ENCODE measurements at places on chromosomes 4 and X.

- no peak for DNase-seq
These were observed 346.6 kb downstream of the FBXO8 start for GRCh38 chr4:173936861-173937260.

- DNase-seq: no peak
These were observed 95.1 kb upstream of the LIMCH1 start for GRCh38 chr4:41442810-41443209.

- DNase-seq: no peak
These were observed 60.2 kb downstream of the SLIT2 start for GRCh38 chr4:20311856-20312255.

- DNase-seq: no peak
These were observed 89.0 kb upstream of the GK2 start for GRCh38 chr4:79497001-79497400.

DNA sequence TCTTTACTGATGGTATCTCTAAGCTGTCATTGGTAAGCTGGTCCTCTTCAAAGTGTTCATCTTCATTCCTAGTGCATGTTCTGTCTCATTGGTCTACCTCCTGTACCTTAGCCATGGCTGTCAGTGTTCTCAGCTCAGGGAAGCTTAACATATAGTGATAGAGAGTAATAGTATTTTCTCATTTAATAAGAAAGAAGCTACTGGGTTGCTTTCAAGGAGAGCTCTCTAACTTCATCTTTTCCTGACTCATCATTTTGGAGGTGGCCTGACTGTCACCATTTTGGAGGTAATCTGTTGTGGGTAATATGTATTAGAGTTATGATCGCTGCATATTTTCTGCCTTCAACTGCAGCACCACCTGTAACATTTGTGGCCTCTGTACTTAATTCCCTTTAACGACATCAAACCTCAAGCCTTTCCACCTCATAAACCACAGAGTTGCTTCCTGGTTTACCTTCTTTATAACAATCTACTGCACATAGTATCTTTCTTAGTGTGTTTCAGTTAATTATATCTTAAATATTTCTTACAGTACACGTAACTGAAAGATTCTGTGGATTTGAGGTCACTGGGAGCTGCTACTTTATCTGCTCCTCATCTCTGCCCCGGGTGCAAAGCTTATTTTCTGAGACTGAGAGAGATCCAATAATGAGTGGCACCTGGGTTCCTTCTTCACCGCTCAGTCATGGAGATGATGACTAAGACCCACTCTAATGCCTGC is 474.0 kb upstream of the TECRL start:
- no peak for DNase-seq

DNA sequence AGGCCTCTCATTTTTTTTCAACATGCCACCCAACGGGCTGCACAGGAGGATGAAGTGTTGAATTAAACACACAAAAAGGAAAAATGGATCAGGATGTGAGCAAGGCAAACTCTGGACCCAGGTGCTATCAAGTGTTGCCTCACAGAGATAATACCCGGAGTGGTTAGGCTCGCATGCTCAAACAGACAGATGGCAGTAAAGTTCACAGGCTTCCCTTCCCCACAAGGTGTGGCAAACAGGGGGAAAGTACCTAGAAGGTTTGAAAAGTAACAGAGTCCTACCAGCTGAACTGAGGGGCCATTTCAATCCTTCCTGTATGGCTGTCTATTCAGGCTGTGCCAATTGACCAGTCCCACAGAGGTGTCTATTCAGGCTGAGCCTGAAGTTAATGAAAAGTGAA is 123.9 kb upstream of the GC start:
- no peak for DNase-seq

GRCh38 chr4:24973747-24974601 is 56.8 kb downstream of the LGI2 start:
- no peak for DNase-seq

GRCh38 chr4:19030048-19030447 is 1008.5 kb upstream of the LCORL start:
- no peak for DNase-seq

- no peak for DNase-seq
These were observed 840.8 kb upstream of the HTR2C start for GRCh38 chrX:113743069-113743468.

DNA sequence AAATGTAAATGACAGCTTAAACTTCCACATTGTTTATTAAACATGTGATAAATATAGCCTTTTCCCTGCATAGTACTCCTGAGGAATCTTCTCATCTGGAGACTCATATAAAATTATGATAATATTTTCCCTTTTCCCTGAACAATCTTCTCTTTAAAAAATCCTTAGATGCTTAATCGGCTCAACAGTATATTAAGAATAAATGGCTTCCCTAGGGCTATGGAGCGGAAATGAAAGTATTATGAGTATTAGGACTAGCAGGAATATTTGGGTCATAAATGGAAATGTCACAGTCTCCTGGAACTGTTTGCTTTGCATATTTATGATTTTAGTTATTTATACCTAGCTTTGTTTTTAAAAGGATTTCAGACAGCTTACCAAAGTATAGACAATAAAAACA is 200.7 kb upstream of the PDE5A start:
- no peak for DNase-seq

- no peak for DNase-seq
These were observed 2.5 kb downstream of the FAM50A start for GRCh38 chrX:154446430-154446829.

DNA sequence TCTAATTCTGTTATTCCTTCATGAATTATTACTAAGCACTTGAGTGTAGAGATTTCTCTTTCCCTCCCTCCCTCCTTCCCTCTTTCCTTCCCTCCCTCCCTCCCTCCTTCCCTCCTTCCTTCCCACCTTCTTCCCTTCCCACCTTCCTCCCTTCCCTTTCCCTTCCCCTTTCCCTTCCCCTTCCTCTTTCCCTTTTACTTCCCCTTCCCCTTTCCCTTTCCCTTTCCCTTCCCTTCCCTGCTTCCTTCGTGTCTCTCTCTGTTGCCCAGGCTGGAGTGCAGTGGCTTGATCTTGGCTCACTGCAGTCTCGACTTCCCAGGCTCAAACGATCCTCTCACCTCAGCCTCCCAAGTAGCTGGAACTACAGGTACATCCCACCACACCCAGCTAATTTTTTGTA is 49.4 kb upstream of the RAB40AL start:
- no peak for DNase-seq

DNA sequence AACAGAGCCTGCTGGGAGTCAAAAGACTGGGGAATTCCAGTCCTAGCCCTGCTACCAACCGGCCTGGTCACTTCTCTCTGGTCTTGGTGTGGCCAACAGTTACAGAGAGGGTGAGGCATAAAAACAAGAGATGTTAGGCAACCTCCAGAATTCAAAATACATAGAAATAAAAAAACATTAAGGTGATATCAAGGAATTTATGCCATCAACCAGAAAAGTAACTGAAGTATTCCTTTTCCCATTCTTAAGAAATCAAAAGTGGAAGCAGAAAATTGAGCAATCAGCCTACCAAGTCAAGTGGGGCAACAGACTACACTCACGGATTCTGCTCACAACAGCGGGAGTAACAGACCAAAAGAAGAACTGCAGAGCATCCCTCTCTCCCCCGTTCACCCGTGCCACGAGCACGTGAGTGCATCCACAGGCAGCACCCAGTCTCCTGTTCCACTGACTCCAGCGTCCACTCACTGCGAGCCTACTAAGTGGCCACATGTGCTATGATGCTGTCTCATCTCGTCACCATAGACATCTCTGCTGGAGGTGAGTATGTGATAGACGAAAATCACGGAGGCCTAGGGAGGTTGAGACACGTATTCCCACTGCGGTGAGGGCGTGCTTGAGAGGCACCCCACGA is 29.3 kb downstream of the AFAP1 start:
- DNase-seq: no peak

- no peak for DNase-seq
These were observed 177.6 kb upstream of the SPRY1 start for GRCh38 chr4:123218981-123219380.

All from esophagus squamous epithelium (tissue), 5 donors.